Stimulated activated CD8-positive, alpha-beta memory T cell treated with anti-CD3 and anti-CD28 coated beads, Interleukin-2, amount 100 ng/mL, for 1 hour (primary cell): ENCODE measurements at places on chromosomes 2 and 18.

- DNase-seq: no peak
These were observed 150.0 kb downstream of the STK39 start for GRCh38 chr2:168097431-168097830.

- DNase-seq: no peak
These were observed 1.0 kb downstream of the SPHKAP start for GRCh38 chr2:228180181-228181097.

- no peak for DNase-seq
These were observed 195.7 kb downstream of the CDH20 start for GRCh38 chr18:61528961-61529360.

DNA sequence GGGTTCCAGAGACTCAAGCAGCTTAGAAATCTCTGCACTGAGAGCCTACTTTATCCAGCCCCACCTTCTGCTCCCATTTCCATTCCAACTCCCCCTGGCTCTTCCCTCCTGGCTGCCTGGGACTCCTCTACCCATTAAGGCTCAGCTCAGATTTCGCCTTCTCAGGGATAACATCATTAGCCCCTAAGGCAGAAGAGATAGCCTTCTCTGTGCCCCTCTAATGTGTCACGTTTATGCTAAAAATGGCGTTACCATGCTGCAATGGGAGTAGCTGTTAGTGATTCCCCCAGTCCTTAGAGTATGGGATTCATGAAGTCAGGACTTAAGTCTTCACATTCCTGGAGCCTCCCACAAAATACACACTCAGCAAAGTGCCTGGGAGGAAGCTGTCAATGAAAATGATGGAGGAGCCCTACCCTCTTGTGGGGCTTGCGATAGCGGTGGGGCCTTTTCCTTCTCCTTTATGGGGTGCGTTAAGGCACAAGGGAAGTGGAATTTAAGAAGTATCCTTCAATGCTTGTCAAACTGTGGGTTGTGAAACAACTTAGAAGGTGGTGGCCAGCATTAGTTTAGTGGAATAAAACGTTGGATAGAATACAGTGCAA is 144.7 kb upstream of the COPS8 start:
- DNase-seq: no peak

DNA sequence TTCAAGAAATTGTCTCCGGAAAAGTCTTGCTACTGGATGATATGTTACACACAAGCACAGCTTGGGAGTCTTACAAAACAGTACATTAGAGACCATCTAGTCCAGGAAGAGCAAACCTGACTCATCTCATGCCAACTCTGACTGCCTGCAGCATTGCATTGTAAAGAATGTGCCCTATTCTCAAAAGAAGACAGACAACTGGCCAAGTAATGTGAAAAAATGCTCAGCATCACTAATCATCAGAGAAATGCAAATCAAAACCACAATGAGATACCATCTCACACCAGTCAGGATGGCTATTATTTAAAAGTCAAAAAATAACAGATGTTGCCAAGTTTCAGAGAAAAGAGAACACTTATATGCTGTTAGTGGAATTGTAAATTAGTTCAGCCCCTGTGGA is 42.7 kb upstream of the GORASP2 start:
- no peak for DNase-seq

DNA sequence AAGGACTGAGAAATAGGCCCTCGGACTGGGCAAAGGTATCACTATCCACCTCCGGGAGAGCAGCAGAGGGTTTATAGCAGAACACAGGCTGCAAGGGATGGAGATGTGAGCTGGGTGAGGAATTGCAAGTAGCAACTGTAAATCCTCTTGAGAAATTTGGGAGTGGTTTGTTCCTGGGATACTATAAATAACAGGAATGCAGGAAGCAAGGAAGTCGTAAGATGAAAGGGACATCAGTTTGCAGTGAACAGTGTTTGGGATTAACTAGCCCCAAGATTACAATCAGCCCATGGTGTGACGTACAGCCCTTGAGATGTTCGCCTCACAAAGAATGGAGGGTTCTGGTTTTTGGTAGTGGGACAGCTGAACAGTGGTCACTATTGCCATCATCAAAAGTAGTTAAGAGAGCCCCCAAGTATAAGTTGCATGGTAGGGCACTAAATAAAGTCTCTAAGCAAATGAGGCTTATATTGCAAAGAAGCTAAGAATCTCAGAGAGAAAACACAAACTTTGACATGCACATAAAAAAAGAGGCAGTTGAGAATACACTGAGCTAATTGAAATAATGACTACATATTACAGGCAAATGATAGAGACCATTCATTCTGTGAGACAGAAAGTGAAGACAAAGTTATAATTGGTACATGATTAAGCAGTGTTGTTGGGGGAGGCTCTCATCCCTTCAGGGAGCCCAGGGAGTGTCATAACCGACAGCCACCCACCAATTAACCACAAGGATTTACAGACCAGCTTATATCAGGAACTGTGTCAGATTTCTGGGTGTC is 362.5 kb upstream of the ACVR2A start:
- DNase-seq: no peak

DNA sequence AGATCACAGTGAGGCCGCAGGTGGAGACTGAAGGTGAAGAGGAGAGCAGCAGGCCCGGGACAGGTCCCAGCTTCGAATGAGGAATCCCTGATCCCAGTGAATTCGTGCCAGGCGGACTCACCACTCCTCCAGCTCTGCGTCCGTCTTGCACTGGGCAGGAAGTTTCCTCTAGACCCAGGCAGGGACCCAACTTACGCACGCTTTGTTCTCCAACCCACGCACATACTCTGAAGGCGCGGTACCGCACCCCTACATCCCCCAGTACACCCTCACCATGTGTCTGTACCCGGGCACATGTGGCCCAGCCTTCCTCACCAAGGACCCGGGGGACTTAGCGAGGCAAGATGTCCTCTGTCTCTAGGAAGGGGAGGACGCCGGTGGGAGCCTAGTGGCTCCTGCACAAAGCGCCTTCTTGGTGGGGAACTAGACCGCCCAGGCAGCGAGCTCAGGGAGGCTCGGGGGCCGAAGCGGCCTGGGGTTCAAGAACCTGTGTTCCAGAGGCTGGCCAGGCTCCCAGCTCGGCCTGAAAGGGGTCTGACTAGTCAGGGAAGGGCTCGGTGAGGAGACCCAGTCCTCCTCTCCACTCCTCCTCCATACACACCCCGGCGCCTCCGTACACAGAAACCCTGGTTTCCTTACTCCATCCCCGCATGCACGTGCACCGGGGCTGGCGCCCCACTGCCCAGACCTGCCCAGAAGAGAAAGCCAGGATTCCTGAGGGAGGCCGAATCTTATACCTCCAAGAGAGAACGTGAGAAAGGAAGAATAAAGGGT is 38.3 kb upstream of the ATP6V1B1 start:
- no peak for DNase-seq

DNA sequence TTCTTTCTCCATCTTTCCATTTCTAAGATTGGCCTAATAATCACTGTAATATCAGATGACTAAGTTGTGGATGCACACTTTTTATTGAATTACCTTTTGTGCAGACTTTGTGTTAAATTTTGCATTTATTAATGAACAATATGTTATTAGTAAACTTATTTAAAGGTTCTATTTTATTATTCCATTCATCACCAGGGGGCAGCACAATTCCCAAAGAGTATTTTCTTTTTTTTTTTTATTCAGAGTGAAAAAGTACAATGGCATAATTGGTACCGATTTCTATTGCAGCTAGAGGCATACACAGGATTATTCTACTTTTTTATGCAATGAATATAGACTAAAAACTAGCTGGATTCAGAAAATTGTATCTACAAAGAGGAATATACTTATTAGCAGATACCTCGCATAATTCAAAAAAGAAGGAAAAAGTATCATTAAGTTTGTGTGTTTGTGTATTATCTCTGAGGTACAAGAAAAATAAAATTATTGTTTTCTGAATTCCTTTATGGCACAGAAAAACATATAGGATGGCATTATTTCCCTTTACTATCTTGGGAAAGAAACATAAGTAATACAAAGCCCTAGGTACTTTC is 390.6 kb downstream of the ERBB4 start:
- DNase-seq: no peak

GRCh38 chr2:128411431-128411830 is 92.8 kb upstream of the HS6ST1 start:
- DNase-seq: no peak

DNA sequence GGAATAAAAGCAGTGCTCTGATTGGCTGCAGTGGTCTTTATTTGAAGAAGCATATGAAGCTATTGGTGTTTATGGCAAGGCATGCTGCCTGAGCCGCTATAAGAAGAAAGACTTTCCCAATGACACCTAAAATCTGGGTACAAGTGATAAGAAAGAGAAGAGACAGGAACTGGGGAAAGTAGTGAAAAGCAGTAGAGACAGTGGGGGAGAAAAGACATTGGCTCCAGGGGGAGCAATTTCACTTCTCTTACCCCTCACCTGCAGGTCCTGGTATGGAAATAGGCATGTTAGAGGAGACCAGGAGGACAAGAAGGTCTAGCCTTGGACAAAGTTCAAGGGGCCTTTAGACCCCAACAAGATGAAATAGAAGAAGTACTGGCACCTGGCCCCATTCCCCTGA is 47.1 kb downstream of the PLCL1 start:
- DNase-seq: no peak

DNA sequence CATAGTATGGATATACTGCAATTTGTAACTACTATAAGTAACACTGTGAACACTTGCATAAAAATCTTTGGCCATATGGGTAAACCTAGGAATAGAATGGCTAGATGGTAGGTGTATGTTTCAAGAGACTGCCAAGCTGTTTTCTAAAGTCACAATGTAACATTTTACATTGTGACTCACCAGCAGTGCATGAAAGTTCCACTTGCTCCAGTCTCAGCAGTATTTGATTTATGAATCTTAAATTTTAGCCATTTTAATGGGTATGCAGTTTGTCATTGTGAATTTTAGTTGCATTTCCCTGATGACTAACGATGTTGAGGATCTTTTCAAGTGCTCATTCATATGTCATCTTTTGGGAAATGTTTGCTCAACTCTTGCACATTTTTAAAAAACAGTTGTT is 86.1 kb downstream of the FARSB start:
- DNase-seq: no peak

DNA sequence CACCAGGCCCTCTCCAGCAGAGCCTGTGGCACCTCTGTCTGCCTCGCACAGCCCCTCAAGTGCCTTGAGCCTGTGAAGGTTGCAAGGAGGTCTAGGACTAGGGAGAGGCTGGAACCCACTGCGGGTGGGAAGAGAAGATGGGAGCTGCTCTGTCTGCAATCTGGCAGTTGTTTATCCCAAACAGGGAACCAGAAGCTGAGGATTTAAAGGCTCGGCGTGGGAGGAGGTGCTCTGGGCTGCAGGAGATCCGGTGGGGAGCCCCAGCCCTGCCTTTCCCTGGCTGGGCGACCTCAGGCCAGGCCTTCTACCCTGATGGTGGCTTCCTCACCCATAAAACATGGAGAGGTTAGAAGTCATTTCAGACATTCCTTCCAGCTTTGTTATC is 174.1 kb downstream of the SMAD7 start:
- no peak for DNase-seq

GRCh38 chr2:11563784-11564666 is 30.2 kb downstream of the GREB1 start:
- no peak for DNase-seq

DNA sequence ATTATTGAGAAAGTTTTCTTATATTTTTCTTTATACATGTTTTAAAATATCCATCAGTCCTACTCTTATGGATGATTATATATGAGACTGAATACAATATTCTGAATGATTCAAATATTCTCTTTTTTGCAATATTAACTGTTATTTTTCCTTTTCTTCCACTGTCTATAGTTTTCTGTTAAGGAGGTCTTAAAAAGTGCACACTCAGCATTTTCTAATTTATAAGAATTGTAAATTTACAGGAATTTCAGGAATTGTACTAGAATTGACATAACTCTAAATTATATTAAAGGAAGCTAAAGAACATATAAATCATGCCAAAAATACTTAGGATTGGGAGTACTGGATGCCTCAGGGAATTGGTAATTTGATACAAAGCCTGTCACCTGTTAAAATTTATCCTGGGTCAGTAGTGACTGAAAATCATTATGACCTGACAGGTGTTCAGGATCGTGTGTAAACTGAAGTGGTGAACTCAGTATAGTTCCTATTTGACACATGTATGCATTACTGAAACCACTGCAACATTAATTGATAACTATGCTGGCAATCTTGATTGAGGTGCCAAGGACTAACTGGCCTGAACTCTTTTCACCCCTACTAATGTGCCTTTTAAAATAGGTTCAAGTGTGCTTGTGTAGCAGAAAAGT is 30.4 kb downstream of the MSTN start:
- no peak for DNase-seq

DNA sequence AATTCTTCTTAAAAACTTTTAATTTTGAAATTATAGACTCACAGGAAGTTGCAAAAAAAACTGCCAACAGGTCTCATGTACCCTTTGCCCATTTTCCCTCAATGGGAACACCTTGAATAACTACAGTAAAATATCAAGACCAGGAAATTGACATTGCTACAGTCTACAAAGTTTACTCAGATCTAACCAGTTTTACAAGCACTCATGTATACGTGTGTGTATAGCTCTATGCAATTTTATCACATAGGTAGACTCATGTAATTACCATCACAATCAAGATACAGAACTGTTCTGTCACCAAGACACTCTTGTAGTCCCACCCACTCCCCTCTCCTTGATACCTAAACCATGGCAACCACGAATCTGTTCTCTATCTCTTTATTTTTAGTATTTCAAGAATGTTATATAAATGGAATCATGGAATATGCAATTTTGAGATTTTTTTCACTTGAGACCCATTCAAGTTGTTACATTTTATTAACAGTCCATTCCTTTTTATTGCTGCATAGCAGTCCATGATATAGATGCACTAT is 6.6 kb downstream of the HYCC2 start:
- DNase-seq: no peak

DNA sequence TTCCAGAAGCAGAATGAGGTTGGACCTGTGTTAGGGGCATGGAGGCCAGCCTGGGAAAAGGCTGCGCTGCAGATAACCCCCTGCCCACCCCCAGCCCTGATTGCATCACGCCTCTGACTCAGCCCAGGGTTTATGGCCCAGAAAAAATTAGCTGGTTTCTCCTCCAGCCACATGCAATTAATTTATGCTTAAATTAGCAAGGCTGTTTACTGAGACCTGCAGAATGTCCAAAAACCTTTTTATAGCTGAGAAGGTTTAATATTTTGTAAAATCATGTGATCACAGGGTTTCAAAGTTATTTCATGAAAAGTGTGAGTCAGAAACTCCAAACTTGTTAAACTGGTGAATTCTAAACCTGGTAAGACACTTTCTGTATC is 123.1 kb upstream of the HDAC4 start:
- no peak for DNase-seq
